Stimulated activated CD8-positive, alpha-beta memory T cell treated with anti-CD3 and anti-CD28 coated beads, Interleukin-4, amount 100 ng/mL, for 48 hours (primary cell): ENCODE measurements at places on chromosomes 6 and 20.
A peak's percentile ranks its signal among the peaks of the same experiment; 100 is the strongest.

- no peak for DNase-seq
Measured at GRCh38 chr6:134662077-134662700, 287.7 kb downstream of the ALDH8A1 start.

- no peak for DNase-seq
Measured at GRCh38 chr6:18171871-18172270, 16.6 kb downstream of the KDM1B start.

- DNase-seq = no peak
Measured at GRCh38 chr6:43927532-43928210, 157.7 kb downstream of the VEGFA start.

- no peak for DNase-seq
Measured at GRCh38 chr6:141658696-141659095, 474.0 kb upstream of the GJE1 start.

GRCh38 chr20:19661717-19662636 is 96.1 kb upstream of the RIN2 start:
- DNase-seq = peak; percentile 68
